ENCODE measurements at places on chromosomes 11 and 22. TPM values are rescaled to one million over a fixed set of nuclear protein-coding genes. Genes with fewer than 3 reads are reported as not detected.

DNA sequence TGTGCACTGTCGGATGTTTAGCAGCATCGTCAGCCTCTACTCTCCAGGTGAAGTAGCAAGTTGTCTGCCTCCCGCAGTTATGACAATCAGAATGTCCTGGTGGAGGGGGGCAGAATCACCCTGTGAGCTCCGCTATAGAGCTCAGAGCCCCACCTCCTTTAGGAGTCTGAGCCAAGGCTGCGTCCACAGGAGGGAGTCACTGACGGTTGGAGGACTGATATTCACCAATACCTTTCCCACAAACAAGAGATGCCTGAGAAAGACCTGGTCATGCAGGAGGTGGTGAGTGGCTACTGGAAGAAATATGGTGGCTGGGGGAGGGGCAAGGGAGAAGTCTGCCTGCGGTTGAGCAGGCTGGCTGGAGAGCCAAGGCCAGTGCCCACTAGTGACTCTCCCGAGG lies 41.7 kb upstream of the ADA2 start:
- no peak for DNase-seq

GRCh38 chr11:134350381-134350780 lies 18.6 kb downstream of the GLB1L2 start:
- no peak for DNase-seq

GRCh38 chr11:102007567-102008437 lies 39.4 kb upstream of the CFAP300 start:
- no peak for DNase-seq

CRYBB1 gene
- total RNA-seq, result not detected

DNA sequence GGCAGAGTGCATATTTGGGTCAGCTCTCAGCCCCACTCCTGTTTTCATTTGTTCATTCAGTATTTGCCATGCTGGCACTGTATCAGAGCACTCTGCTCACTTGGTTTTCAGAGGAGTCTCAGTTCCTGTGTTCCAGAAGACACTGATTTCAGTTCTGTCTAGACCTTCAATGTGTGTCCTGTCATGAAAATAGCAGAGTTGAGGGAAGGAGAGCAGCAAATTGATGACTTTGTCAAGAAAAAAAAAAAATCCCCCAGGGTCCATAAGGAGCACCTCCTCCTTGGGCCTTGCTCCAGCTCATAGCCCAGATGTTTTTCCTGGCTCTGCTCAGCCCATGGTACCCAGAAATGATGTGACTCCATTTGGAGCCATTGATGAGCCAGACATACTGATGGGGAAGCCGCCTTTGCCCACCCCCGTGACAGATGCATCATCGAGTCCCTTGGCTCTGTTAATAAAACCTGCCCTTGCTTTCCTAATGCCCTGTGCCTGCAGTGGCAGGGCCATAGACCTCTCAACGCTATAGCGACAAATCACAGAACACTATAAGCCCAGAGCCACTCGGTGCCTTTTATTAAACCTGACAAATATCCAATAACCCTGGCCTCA lies 107.0 kb downstream of the PKNOX2 start:
- no peak for DNase-seq

- no peak for DNase-seq
Measured at GRCh38 chr11:33982661-33983060, 68.9 kb upstream of the CAPRIN1 start.

GRCh38 chr11:95821640-95822039 lies 31.3 kb downstream of the CEP57 start:
- DNase-seq, result no peak

Measured in mucosa of descending colon (tissue), 3 donors.